ENCODE measurements at places on chromosomes 7 and 10. TPM values are rescaled to one million over a fixed set of nuclear protein-coding genes. Genes with fewer than 3 reads are reported as not detected.

Gene CABCOCO1
- total RNA-seq: 0.11 TPM

Gene RELN
- 1,060 TPM for total RNA-seq

Gene CPN1
- total RNA-seq: not detected

Gene GALNT17
- total RNA-seq: not detected

Gene GJD4
- total RNA-seq: not detected

Gene FHIP2A
- 35.0 TPM for total RNA-seq

Gene ELOVL3
- not detected for total RNA-seq

Gene RAPGEF5
- 258 TPM for total RNA-seq

Gene CDHR1
- total RNA-seq: 0.09 TPM

Gene OLAH
- total RNA-seq: 0.26 TPM

Gene CCDC172
- not detected for total RNA-seq

Gene GPR158
- under 0.01 TPM for total RNA-seq

Gene NEBL
- 0.22 TPM for total RNA-seq

Gene ODAD2
- total RNA-seq: 0.76 TPM
